ENCODE measurements at places on chromosomes 1 and 21.

GRCh38 chr1:115412286-115412685 lies 74.2 kb upstream of the NGF start:
- no peak for DNase-seq

DNA sequence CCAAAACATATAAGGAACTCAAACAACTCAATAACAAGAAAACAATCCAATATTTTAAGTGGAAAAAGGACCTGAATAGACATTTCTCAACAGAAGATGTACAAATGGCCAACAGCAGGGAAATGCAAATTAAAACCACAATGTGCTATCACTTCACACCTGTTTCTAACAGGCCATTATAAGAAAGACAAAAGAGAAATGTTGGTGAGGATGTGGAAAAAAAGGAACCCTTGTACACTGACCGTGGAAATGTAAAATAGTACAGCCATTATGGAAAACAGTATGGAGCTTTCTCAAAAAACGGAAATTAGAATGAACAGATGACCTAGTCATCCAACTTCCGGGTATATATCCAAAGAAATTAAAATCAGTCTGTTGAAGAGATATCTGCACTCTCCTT lies 37.8 kb upstream of the CD2 start:
- no peak for DNase-seq

- no peak for DNase-seq
These were observed 231.3 kb downstream of the SETD4 start for GRCh38 chr21:35829067-35829466.

DNA sequence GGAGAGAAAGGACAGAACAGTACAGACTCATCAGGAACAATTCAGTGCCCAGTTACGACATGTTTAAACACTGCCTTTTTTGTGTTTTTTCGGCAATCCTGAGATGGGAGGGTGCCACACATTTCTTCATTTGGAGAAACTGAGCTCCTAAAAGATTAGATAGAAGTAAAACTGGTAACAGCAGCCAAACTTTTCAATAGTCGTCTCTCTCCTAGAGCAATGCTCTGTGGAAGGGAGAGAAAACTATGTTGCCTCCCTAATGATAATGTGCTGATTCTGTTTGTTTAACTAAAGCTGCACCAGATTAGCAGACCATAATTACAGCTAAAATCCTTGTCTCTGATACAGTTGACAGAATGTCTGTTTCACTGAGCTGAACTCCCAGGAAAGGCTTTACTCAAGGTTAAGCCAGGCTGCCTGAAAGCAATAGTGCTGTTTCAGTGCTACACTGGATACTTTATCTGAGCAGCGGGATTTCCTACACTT lies 76.2 kb upstream of the CXADR start:
- DNase-seq, result no peak

- DNase-seq, result no peak
These were observed 30.3 kb downstream of the PTPRC start for GRCh38 chr1:198669023-198669698.

All from KG1 (cell line).